AG04450 (cell line): ENCODE measurements at places on chromosomes 1 and 21. TPM values are rescaled to one million over a fixed set of nuclear protein-coding genes. Genes with fewer than 3 reads are reported as not detected.

C1orf74 gene
- 1.8 and 2.2 TPM in 2 replicates for polyA plus RNA-seq

RYR2 gene
- polyA plus RNA-seq: not detected in 2 replicates

KCNK2 gene
- 19.7 and 22.8 TPM in 2 replicates for polyA plus RNA-seq

RPF1 gene
- 36.4 and 46.5 TPM in 2 replicates for polyA plus RNA-seq

LRRC7 gene
- polyA plus RNA-seq: not detected in 2 replicates

ANGPTL3 gene
- polyA plus RNA-seq: not detected in 2 replicates

ACTRT2 gene
- polyA plus RNA-seq: not detected in 2 replicates

CYP4B1 gene
- polyA plus RNA-seq: not detected in 2 replicates

IGSF9 gene
- polyA plus RNA-seq: not detected in 2 replicates

HOOK1 gene
- polyA plus RNA-seq: not detected in 2 replicates

ZNF695 gene
- polyA plus RNA-seq: 1.0 and 1.2 TPM in 2 replicates

MARK1 gene
- not detected in 2 replicates for polyA plus RNA-seq

PLPPR4 gene
- 4.5 and 5.9 TPM in 2 replicates for polyA plus RNA-seq

HSD3B1 gene
- not detected in 2 replicates for polyA plus RNA-seq

PRR9 gene
- polyA plus RNA-seq: not detected in 2 replicates

LINGO4 gene
- polyA plus RNA-seq: not detected in 2 replicates

AMY1C gene
- not detected in 2 replicates for polyA plus RNA-seq
